ENCODE measurements at places on chromosomes 5 and 9.

GRCh38 chr9:72958485-72959281 is 5.8 kb upstream of the ALDH1A1 start:
- DNase-seq, result no peak

DNA sequence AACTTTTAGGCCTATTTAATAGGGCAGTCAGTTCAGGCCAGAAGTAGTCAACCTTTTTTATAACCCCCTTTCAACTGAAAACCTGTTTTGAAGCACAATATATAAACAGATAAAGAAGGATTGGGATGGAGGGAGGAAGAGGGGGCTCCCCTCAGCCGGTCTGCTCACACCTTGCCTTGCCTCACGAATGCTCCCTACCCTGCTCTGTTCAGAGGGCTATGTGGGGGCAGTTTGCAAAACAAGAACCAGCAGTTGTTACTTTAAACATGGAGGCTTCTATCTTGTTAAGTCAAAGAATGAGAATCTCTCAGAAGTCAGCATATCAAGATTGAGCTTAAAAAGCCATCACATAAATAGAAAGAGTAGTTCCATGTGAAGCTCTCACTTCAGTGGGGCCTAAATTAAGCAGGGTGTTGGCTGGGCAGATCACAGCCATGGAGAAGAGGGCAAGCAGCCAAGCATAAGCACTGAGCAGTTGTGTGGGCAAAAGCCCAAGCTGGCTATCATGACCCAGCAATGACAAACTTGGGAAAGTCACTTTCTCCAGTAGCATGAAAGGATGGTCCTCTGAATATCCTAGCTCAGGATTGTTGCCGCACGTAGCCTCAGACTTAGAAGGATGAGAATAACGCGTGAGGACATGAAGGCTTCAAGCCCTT is 70.6 kb downstream of the ALDH1A1 start:
- no peak for DNase-seq

GRCh38 chr5:105931881-105932421 is 1738.8 kb downstream of the EFNA5 start:
- DNase-seq, result no peak

DNA sequence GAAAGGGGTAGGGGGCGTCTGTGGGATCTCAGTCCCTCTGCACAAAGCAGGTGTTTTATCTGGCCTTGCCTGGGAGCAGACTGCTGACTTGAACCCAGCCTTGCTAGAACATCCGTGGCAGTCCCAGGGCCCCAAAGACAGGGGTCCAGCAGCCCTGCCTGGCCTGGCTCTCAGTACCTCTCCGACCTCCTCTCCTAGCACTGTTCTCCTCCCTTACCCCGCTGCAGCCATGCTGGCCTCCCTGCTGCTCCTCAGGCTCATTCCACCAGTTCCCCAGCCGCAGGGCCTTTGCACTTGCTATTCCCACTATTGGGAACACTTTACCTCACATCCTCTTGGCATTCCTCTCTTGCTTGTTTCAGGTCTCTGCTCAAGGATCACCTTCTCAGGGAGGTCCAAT is 45.2 kb downstream of the DUSP1 start:
- no peak for DNase-seq

GRCh38 chr9:82356131-82356530 is 367.6 kb downstream of the SPATA31D1 start:
- DNase-seq, result no peak

GRCh38 chr9:131708226-131709002 is 31.5 kb downstream of the RAPGEF1 start:
- DNase-seq, result no peak

GRCh38 chr9:126709241-126709640 is 95.5 kb downstream of the LMX1B start:
- no peak for DNase-seq

GRCh38 chr5:128111818-128112448 is 28.4 kb downstream of the SLC12A2 start:
- DNase-seq, result no peak

DNA sequence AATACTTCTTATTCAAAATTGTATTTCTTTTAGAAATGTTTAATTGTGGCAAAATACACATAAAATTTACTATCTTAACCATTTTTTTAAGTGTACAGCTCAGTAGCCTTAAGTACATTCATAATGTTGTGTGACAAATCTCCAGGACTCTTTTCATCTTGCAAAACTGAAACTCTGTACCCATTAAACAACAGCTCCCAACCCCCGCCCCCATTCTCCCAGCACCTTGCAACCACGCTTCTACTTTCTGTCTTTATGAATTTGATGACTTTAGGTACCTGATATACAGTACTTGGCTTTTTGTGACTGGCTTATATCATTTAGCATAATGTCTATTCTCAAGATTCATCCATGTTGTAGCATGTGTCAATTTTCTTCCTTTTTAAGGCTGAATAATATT is 2.8 kb upstream of the IL5 start:
- no peak for DNase-seq

- DNase-seq, result no peak
Observed at GRCh38 chr5:54421976-54422375, 33.5 kb upstream of the HSPB3 start.

DNA sequence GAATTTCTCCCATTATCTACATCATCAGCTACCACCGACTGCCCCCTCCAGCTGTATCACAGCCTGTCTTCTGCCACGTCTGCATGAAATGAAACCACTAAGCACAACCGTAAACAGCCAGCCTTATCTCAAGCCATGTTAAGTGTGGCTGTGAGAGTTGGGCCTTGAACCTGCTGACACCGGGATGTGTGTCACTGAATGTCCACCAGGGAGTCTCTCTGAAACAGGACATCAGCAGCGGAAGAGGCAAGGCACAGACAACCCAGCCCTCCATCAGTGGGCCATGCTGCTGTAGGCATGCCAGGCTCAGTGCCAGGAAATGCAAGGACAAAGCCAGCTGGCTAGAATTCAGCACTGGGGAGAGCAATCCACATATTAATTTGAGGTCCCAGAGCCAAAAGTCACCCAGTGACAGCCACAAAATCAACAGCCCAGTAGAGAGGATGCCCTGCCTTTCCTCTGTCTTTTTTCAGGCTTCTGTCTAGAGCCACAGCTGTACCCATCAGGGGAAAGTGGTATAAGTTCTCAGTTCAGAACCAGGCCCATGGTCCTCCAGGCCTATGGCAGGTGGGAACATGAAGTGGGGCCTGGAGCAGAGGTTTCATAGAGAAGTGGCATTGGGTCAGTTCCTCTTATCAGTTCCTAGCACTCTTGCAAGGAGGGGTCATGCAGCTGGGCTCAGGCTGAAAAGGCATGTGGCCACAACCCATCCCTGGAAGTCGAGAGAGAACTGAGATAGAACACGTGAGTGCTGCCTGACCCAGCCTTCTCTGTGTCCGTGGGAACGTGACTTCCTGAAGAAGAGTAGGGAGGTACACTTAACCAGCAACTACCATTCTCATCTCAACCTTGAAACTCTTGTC is 199.4 kb downstream of the ESM1 start:
- no peak for DNase-seq

- no peak for DNase-seq
Observed at GRCh38 chr9:18492612-18493011, 18.7 kb downstream of the ADAMTSL1 start.

DNA sequence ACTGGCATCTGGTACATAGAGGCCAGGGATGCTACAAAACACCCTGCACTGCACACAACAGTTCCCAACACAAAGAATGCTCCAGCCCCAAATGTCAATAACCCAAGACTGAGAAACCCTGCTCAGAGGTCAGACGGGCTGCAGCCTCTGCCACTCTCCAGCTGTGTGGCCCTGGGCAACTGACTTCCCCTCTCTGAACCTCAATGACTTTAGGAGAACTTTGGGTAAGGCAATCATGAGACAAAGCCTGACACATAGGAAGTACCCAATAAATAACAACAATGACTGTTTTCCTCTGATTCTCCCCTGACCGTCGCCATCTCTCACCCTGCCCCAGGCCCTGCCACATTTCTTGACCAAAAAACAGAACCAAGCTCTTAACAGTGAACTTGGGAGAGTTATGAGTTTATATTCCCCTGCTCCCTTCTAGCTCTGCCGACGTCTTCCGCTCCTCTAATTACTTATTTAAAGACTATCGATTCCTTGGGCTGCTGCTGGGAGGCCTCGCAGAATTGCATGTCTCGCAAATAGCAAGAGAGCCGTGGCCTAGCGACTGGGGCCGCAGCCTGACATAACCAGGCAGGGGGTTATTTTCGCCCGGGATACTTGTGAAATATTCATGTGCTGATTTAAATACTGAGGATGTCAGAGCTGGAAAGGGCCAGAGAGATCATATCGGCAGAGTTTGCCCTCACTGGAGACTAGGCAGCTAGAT is 24.5 kb upstream of the CRB2 start:
- DNase-seq, result no peak
